ENCODE measurements at places on chromosomes 12 and 14.

DNA sequence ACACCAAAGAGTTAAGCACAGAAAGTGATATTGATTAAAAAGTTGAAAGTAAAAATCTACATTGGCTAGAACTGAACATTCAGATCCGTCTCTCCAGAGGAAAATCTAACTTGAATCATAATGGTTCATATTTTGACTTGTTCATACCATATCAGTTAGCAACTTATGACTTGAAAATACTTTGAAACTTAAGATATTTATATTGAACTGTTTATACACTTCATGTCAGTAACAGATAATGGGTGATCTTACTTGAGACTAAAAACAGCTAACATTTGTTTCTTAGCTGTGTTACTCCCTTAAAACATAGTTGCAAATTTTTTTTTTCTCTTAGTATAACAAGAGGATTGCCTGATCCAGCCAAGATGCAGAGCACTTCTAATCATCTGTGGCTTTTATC lies 3.6 kb downstream of the TBK1 start:
- H3K27ac ChIP-seq, result no peak overlapping the region
- H3K27me3 ChIP-seq, result no peaks in the 10 kb centered on the region
- no peak overlapping the region for H3K4me3 ChIP-seq
- DNase-seq, result no peak

- peak overlapping the region; percentile 46 for H3K27ac ChIP-seq
- H3K36me3 ChIP-seq, result no peaks in the 10 kb centered on the region
- no peak overlapping the region for H3K4me3 ChIP-seq
- H3K4me1 ChIP-seq, result peaks cover 63% of the 10 kb centered on the region
Observed at GRCh38 chr14:76926521-76927251, 100.5 kb downstream of the LRRC74A start.

DNA sequence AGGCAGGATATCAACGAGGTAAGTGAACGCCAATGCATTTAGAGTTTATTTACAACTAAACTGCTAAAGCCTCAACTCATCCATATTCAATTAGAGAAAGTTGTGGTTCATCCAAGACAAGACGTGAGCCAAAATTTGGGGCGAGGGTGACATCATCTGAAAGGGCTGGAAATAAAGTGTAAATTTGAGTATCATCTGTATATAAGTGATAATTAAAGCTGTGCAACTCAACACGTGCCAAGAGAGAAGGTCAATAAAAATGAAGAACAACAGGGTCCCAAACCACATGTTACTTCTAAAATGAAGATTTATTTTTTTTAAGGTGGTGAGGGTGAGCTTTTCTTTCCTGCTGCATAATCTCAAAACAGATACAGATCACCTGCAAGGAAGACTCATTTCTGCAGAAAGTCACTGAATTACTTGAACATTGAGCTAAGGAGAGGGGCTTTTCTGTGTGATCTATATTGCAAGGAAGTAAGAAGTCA lies 203.6 kb downstream of the EFCAB11 start:
- no peaks in the 10 kb centered on the region for H3K27me3 ChIP-seq
- H3K4me1 ChIP-seq, result peaks cover 5% of the 10 kb centered on the region
- H3K27ac ChIP-seq, result no peak overlapping the region

GRCh38 chr14:91931478-91932088 lies 15.9 kb downstream of the FBLN5 start:
- no peak overlapping the region for H3K4me3 ChIP-seq
- H3K36me3 ChIP-seq, result no peaks in the 10 kb centered on the region
- peak overlapping the region; percentile 14 for H3K27ac ChIP-seq
- peaks cover 36% of the 10 kb centered on the region for H3K4me1 ChIP-seq

DNA sequence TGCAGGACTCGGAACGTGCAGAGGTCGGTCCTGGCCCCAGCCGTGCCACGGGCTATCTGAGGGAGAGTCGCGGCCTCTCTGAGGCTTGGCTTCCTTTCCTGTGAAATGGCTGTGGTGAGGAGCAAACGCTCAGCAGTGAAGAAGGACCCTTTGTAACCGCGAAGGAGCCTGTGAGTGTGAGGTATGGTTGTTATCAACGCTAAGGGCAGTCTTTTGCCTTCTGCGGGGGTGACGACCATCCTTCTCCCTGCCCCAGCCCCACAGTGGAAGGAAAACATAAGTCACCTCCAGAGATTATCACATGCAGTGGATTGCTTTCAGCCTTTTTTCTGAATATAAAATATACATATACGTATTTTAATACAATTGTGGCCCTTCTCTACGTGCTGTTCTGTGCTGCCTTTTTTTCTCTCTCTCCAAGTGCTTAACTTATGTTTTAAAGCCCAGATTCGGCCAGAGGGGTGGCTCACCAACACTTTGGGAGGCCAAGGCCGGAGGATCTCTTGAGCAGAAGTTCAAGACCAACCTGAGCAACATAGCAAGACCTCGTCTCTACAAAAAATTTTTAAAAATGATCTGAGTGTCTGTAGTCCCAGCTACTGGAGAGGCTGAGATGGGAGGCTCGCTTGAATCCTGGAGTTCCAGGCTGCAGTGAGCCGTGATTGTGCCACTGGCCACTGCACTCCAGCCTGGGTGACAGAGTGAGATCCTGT lies 17.4 kb downstream of the TAMALIN start:
- no peaks in the 10 kb centered on the region for H3K27me3 ChIP-seq
- no peak for DNase-seq
- peak overlapping the region; percentile 38 for H3K4me3 ChIP-seq
- peaks cover 61% of the 10 kb centered on the region for H3K4me1 ChIP-seq

Measured in heart right ventricle (tissue), 16 donors.